ENCODE measurements at places on chromosomes 5 and 9.

DNA sequence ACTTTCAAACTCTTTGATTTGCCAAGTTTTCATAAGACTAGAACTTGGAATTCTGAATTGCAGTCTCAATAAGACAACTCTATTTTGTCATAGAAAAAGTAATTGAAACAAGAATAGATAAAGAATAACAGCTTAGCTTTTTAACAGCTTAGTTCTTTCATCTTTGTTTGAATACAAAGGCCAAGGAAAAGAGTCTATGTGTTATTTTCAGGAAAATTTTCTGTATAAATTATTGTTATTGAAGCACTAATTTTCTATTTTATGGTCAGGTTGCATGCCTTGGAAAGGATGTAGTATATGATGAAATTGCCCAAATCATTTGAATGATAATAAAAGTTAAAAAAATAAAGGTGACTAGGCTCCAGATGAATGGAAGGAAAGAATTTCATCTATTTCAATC lies 25.2 kb upstream of the SPRY4 start:
- DNase-seq = no peak

DNA sequence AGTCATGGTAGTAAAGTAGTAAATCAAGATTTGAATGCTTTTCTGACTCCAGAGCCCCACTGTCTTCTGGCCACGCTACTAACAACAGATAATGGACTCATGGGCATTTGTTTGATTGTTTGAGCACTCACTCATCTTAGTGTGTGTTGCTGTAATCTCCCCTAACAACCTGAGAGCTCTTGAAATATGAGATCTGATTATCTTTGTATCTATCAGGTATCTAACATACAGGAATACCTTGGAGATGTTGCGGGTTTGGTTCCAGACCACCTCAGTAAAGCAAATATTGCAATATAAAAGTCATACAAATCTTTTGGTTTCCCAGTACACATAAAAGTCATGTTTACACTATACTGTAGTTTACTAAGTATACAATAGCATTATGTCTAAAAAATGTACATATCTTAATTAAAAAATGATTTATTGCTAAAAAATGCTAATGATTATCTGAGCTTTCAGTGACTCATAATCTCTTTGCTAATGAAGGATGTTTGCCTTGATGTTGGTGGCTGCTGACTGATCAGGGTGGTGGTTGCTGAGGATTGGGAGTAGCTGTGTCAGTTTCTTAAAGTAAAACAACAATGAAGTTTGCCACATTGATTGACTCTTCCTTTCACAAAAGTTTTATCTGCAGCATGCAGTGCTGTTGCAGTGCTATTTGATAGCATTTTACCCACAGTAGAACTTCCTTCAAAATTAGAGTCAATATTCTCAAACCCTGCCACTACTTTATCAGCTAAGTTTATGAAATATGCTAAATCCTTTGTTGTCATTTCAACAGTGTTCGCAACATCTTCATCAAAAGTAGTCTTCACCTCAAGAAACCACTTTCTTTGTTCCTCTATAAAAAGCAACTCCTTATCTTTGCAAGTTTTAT lies 92.2 kb downstream of the ZNF462 start:
- peak; percentile 76 for DNase-seq

GRCh38 chr9:38073882-38074281 lies 4.9 kb upstream of the SHB start:
- no peak for DNase-seq

DNA sequence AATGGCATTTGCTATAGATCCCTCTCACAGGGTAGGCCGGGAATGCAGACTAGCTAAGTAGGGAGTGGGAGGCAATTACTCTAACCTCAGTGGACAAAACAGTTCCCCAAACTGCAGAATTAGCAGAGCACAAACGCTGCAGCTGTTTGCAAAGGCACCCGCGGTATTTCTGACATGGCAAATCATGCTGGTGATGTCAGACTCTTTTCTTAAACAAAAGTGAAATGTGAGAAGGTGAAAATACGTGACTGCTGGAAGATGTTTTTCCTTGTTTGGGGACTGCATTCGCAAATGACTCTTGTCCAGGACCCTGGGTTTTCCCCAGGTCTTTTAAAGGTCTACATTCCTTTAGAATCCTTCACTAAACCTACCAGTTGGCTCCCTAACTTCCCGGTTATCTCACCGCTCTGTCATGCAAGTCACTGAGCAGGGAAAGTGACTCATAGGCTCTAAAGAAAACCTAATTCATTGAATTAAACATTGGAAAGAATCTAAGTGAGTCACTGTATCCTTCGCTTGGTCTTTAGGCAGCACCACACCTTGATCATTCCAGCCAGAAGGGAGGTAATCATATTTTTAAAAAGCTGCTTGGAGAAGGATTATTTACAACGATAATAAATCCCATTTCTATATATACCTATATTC lies 91.5 kb upstream of the DNAH5 start:
- no peak for DNase-seq

- no peak for DNase-seq
Observed at GRCh38 chr9:96483733-96484390, 33.9 kb downstream of the HABP4 start.

- DNase-seq = no peak
Observed at GRCh38 chr9:28956116-28956880, 1383.0 kb upstream of the C9orf72 start.

GRCh38 chr5:81136557-81136956 lies 96.6 kb upstream of the CKMT2 start:
- DNase-seq = no peak

GRCh38 chr9:134826336-134827285 lies 54.0 kb upstream of the FCN2 start:
- DNase-seq = no peak

DNA sequence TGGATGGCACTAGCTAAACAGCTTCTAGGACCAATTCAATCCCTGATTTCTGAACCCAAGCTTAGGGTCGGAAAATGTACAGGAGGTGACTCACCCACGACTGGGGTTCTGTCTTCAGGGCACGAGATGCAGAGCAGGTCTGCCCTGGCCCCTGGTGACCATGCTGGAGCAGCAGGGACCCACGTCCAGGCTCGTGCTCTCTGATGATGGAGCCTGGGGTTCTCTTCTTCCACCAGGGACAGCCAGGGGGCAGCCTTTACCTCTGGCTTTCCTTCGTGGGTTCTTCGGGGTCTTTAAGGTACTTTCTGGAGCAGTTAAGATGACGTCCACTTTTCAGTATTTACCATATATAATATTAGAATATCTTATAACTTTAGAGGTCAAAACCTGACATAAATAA lies 2.1 kb downstream of the CFAP77 start:
- DNase-seq = no peak

DNA sequence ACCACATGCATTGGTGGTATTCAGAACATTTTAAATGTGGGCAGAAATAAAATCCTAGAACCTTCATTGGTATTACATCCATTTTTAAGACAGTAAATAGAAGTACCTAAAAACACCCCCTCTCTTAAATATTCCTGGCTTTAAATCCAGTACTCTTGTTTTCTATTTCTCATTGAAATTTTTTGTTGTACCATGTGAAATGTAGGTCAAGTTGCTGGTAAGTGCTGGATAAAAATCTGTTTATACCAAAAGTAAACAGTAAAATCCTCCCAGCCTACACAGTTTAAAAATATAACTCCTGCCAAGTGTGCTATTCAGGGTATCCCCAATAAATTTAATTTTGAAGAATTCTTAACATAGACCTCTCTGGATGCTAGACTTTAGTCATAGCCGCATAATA lies 75.0 kb upstream of the FST start:
- no peak for DNase-seq

GRCh38 chr9:129676975-129677374 lies 11.5 kb downstream of the PRRX2 start:
- DNase-seq = no peak

DNA sequence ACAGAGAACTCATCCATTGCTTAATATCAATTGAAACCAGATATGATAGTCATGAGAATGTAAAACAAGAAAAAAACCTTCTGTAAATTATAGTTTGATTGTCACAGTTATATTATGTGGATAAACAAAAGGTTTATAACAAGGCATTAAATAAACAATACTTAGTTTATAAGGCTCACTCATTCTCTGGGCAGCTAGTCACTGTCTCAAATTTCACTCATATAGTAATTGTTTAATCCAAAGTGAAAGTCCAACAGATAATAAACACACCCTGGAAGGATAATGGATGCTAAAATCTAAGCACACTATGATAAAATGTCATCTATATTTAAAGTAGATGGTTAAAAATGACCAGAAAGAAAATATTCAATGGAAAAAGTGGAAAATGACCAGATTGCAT lies 30.8 kb upstream of the SLC12A2 start:
- DNase-seq = no peak

DNA sequence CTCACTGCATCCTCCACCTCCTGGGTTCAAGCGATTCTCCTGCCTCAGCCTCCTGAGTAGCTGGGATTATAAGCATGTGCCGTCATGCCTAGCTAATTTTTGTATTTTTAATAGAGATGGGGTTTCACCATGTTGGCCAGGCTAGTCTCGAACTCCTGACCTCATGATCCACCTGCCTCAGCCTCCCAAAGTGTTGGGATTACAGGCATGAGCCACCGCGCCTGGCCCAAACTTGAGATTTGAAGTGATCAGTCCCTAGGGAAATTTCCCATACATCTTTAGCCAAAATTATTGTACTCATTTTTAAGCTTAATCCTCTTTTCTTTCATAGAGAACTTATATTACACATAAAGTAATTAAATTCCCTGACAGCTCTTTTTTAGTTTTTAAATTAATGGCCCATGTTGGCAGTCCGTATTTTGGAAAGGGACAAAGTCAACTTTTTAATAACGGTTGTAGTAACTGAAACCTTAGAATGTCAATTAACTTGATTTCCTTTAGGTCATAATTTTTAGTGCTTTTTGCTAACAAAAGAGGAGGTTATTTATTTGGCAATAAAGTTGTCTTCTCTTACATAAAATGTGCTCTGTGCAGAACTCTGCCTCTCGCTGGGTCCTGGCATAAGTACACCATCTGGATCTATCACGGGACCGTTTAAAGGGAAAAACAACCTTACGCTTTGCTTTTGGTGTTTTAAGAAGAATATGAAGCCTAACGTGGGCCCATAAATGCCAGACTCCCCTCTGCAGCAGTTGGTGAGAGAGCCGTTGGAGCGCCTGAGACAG lies 142.3 kb upstream of the OTULINL start:
- DNase-seq = no peak

- no peak for DNase-seq
Observed at GRCh38 chr9:36486329-36486932, 86.3 kb upstream of the MELK start.
